ENCODE measurements at places on chromosomes 2 and 18.

DNA sequence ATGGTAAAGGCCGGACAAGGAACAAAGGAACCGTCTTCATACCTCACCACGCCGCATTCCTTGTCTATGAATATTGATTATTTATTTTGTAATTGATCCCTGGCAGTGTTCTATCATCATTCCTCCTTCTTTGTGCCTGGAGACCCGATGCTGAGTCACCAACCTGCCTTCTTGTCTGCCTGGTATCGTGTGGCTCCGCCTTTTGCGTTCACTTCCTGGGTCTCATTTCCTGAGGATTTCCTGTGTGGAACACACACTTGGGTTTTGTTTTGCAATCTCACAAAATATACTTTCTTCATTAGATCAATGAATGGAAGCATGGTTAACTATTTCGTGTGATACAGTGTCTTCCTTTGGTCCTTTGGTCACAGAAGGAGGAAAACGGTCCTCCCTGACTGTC, 95.5 kb upstream of the SNTG2 start:
- DNase-seq: no peak

DNA sequence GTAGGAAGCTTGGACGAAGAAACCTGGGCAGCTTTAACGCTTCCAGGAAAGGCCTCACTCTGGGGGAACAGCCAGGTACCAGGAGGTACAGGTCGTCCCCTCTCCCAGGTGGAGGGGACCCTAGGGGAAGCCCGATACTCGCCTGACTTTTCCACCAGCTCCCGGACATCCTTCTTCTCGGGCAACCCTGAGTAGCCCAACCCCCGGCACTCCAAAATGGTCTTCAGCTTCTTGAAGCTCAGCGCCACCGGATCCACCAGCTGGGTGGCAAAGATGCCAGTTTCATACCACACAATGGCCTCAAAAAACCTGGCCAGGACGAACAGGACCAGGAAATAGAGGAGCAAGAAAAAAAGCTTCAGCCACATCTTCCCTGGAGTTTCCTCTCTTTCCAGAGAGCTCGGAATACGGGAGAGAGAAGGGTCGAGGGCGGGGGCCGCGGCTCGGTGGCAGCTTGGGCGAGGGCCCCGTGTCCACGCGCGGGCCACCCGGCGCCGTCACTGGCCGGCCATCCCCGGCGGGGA, 1.1 kb downstream of the RNF103 start:
- peak; percentile 67 for DNase-seq

DNA sequence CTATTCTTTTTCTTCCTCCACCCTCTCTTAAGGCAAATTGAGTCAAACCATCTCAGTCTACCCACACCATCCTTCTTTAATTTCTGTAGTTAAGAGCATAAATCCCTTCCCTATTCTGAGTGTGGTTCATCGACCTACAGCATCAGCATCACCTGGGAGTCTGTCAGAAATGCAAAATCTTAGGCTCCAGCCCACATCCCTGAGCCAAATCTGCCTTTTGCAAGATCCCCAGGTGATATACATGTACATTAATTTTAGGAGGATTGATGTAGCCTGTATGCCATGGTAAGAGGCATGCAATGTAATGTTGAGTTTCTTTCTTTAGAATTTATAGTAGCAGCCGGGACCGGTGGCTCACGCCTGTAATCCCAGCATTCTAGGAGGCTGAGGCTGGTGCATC, 151.7 kb upstream of the TNP1 start:
- no peak for DNase-seq

DNA sequence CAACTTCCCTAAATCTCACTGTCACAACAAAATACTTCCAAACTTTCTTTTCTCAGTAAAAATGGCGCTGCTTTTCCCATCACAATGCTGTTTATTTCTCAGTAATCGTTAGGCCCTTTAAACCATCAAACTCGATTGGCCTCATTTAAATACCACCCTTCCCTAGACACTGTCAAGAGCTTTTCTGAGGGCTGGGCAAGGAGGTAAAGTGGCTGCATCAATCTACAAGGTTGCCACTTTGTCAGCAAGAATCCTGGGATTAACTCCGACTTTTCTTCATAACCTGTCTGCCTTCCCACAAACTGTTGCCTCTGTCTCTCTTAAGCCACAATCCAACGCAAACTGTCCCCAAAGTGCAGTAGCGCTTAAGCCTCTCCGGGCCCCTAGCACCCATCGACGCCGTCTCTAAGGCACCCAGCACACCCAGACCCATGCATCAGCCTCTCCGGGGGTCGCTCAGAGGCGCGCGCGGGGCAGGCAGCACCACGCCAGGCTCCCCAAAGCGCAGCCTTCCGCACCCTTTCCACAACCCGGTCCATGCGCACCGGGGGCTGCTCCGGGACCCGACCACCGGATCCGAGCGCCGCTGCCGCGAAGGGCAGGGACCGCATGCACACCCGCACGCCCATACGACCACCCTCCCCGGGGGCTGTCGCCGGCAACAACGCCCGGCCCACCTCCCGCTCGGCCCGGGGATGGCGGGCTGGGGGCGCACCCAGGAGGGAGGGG, 683 bp downstream of the MBOAT2 start:
- DNase-seq: peak; percentile 44

GRCh38 chr18:57959278-57959677, 84.7 kb upstream of the NEDD4L start:
- peak; percentile 44 for DNase-seq

DNA sequence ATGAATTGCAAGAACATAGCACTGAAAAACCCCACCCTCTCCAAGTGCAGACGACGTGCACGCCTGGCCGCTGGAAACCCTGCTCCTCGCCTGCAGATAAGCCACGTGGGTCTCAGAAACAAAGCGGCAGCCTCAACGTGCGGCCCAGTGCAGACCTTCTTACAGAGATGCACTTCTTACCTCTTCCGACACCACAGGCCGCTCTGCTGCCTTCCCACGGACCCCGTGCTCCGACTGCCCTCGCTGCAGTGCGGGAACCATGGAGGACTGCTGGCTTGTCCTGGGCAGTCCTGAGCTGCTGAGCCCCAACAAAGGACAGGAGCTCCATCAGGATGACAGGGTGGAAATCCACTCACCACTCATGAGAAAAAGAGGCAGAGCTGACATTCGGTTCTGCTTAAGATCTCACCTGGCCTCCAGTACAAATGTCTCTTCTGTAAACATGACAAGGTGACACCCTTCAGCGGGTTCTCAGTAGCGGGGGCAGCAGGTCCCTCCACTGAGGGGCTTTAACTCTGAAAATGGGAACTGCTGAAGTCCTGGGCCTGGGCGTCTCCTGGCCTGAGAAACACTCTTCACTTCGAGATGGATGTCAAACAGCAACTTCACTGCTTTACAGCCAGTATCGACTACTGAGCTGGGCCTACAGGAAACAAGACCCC, 6.2 kb downstream of the COPS9 start:
- DNase-seq: no peak

DNA sequence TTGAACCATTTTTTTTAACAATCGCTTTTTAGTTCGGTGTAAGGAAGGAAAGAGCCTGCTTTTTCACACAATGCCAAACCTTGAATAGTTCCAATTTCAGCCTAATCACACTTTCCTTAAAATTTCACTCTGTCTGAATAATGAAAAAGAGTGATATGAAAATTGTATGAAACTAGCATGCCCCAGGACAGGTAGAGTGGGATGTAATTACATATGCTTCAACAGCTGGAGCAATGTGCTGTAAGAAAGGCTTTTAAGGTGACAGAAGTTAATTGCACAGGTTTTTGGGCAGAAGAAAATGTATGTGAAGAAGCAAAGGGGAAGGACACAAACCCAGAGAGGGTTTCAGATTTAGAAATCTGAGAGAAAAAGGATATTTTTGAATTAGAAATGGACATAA, 184.0 kb downstream of the DSC3 start:
- DNase-seq: no peak

Data from cerebellar cortex (tissue), 1 donor.